ENCODE measurements at places on chromosomes 6 and 20.

DNA sequence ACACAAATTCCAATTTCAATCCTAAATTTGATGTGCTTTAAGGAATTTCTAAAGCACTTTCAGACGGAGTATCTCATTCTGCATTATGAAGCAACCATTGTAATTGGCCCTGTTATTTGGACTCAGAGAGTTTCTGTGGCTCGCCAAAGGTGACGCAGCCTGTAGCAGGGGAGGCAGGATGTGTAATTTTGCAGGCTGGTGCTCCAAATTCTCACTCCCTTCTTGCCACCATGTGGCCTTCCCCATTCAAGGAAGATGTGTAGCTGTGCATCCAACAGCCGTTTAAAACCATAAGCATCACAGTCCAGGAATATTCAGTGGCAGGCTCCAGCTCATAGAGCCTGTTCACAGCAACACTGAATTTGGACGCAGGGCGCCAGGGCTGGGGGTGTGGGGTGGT is 45.8 kb downstream of the AGPAT4 start:
- DNase-seq: no peak

GRCh38 chr6:19231878-19232561 is 605.1 kb upstream of the ID4 start:
- no peak for DNase-seq

- DNase-seq: peak; percentile 42
These were observed 171.1 kb downstream of the MCHR2 start for GRCh38 chr6:99822741-99823512.

- DNase-seq: no peak
These were observed 45.7 kb downstream of the TAF4 start for GRCh38 chr20:62019881-62020492.

DNA sequence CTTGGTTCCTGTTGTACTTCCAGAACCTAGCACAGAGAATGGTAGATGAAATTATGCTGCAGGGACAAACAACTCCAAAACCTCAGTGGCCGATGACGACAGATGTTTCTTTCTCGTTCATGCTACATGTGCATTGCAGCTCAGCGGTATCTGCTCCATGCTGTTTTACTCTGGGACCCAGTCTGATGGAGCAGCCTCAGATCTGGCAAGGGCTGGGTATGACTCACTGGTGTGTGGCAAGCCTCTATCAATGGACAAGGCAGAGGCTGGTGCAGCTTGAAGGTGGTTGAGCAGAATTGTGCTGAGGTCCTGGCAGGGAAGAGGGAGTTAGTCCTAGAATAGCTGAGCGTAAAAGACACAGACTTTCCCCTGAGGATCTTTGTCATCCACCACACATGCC is 10.3 kb upstream of the BLCAP start:
- no peak for DNase-seq

GRCh38 chr20:45069261-45069660 is 31.7 kb downstream of the KCNS1 start:
- no peak for DNase-seq

GRCh38 chr20:36147690-36148089 is 6.8 kb upstream of the EPB41L1 start:
- DNase-seq: no peak

DNA sequence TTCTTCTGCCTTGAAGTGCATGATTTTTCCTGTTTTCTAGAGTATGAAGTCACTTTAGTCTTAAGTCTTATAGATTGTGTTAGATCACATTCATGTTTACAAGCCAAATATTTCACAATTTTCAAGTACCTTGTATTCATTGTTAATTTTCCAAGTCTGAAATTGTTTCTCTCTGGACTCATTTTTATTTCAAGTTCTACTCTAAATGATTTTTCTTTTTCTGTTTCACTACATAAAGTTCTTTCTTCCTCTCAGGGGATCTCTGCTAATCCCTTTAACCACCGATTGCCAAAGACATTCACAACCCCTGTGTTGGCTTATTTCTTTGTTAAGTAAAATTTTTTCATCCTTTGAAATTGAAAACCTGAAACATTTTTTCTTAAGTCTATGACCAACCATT is 805.7 kb downstream of the KIF16B start:
- no peak for DNase-seq

GRCh38 chr6:14569394-14569793 is 451.8 kb downstream of the CD83 start:
- no peak for DNase-seq

GRCh38 chr6:37867756-37868446 is 48.4 kb downstream of the ZFAND3 start:
- no peak for DNase-seq

DNA sequence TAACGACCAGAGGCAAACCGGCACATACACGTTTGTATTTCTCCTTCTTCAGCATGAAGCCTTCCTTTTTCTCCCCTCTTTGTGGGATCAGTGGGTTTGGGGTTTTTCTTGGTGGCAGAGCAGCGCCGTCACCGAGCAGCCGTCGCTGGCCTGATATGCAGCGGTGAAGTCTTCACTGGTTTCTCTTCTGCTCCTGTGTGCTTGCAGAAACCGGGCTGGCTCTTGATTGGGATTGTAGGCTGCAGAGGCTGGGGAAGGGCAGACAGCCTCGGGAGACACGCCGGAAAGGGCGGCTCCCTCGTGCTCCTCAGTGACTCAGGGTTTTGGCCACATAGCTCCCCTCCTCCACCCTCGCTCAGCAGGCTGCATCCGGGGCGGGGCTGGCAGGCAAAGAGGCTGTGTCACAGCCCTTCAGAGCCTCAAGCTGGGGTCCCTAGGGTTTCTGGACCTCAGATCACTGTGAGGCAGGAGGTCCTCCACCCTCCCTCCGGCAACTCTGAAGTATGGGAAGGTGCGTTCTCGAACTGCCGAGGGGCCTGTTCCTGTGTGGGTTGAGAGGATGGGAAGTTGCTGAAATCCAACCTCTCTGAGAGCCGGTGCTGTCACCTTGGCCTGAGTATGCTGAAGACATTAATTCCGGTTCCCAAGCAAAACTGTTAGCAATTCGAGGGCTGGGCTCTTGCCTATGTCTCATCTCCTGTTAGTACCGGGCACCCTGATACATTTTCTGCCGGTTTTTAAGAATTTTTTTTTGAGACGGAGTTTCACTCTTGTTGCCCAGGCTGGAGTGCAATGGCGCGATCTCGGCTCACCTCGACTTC is 24.2 kb downstream of the NQO2 start:
- DNase-seq: peak; percentile 97

GRCh38 chr6:11785774-11786579 is 7.4 kb upstream of the ADTRP start:
- DNase-seq: no peak

DNA sequence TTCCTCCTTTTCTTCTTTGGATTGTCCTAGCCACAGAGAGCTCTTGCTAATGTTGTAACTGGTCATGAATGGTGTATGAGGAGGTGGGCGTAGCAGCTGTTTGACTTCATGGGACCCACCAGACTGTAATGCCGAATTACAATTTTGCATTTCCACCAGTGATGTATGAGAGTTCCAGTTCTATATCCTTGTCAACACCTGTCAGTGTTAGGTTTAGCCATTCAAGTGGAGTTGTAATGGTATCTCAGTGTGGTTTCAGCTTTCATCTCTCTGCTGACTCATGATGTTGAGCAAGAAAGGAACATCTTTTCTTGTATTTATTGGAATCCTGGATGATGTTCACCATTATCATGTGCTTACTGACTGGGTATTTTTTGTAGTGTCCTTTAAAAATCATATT is 5.1 kb downstream of the IGF2R start:
- no peak for DNase-seq

DNA sequence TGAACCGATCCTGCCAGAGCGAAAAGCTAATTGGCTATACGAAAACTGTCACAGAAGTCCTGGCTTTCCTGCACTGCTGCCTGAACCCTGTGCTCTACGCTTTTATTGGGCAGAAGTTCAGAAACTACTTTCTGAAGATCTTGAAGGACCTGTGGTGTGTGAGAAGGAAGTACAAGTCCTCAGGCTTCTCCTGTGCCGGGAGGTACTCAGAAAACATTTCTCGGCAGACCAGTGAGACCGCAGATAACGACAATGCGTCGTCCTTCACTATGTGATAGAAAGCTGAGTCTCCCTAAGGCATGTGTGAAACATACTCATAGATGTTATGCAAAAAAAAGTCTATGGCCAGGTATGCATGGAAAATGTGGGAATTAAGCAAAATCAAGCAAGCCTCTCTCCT is 14.2 kb downstream of the CCR6 start:
- DNase-seq: no peak
